ENCODE measurements at places on chromosomes 3 and 15.

DNA sequence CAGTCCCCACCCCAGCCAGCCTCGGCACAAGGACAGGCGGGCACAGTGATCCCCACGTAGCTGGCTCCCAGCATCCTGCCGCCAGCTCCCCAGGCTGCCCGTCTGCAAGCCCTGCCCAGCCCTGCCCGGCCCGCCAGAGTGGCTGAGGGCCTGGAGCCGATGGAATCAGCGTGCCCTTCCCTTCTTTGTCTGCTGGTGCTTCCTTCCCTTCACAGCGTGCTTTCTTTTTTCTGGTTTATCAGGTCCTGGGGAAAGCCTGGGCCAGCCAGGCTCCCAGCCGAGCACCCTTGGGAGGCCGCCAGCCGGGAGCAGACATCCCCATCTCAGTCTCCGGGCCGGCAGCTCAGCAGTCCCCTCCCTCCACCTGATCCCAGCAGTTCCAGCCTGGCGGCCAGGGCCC, 54.7 kb upstream of the SMAD6 start:
- DNase-seq: no peak

DNA sequence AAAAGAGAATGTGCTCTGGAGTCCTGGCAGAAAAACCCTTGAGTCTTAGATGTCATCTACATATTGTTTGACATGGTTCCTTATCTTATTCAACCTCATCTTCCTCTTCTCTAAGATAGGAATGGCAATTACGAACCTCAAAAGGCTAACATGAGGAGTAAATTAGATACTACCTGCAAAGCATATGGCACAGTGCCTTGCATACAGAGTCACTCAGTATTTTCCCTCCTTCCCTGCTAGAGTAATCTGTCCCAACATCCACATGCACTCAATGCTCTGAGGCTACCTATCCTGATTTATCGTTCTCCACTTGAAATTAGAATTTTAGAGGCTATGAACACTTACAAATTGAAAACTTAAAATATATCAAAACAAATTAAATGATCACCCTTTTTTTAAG, 386.7 kb downstream of the RSL24D1 start:
- DNase-seq: no peak

DNA sequence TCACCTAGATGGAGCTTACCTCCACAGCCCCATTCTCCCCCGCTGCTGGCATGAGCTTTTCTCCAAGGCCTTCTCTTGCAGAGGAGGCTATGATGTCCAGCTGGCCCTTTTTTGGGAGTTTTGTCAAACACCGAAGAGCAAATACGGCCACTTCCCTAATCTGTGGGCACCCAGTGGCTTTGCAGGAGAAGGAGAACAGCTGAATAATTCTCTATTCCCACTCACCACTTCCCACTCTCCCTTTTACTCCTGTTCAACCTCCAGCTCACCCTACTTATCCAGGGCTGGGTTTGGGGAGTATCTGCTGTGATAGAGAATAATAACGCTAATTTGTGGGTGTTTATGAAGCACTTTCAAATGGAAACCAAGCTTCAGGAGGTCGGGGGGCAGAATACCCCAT, 93.0 kb downstream of the AAGAB start:
- no peak for DNase-seq

DNA sequence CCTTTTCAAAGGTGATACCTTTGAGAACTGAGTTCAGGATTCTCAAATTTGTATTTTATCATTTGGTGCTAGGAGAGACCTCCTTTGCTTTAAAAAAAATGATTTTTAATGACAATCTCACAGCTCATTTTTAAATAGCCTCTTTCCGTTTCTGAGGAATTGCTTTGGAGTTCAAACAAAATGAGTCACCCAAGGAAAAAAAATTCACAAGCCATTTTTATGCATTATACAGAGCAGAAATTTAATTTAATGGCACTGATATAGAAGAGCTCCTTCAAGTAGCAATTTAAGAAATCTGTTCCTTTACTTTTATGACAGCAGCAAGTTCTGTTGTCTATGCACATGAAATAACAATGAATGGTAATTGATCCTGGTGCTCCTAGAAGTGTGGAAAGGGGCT, 337.9 kb upstream of the KCNMB2 start:
- DNase-seq: no peak

DNA sequence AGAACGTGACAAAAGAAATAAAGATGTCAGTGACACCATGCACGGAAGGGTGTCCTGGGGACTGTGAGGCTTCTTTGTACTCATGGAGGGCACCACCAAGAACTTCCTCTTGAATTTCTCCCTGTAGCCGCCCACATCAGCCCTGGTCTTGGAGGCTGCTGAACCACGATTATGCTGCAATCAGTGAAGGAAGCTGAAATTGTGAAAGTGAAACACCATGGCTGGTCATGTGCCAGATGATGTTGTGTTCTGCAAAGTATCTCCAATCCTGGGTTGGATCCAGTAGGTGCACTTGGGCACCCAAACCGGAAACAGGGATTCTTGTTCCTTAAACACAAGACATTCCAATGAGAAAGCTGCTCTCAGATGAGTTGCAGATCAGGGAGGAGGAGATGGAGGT, 104.4 kb upstream of the GOLGA6L6 start:
- DNase-seq: peak; percentile 48

GRCh38 chr3:134077649-134078161, 48.0 kb upstream of the SLCO2A1 start:
- no peak for DNase-seq

DNA sequence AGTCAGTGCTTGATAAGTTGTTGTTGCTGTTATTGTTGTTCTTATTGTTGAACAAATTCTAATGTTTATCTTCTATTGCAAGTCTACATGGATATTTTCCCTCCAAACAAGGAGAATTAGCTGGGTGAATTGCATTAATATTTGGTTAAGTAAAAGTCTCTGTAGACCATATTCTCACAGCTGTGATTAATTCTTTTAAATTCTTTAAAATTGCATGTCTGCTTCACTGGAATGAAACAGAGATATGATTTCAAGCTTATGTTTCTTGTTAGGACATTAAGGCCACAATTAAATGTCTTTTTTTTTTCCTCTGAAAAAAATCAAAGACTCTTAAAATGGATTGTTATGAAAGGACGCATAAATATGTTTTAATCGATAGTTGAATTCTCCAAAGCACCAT, 153.4 kb downstream of the EBLN2 start:
- DNase-seq: no peak

- no peak for DNase-seq
Observed at GRCh38 chr3:127427666-127428065, 139.8 kb upstream of the PRR20G start.

GRCh38 chr15:61229883-61230180, 730 bp upstream of the RORA start:
- DNase-seq: no peak

GRCh38 chr15:64134345-64134829, 17.1 kb upstream of the SNX22 start:
- no peak for DNase-seq

GRCh38 chr3:125073390-125073905, 17.7 kb upstream of the HEG1 start:
- DNase-seq: no peak

GRCh38 chr3:116453666-116454346, 8.5 kb upstream of the LSAMP start:
- DNase-seq: no peak

GRCh38 chr3:152718810-152719209, 116.1 kb upstream of the P2RY1 start:
- no peak for DNase-seq

GRCh38 chr3:23594894-23595670, 210.7 kb upstream of the UBE2E1 start:
- DNase-seq: no peak

- DNase-seq: peak; percentile 92
Observed at GRCh38 chr15:62976301-62976881, 66.2 kb upstream of the TPM1 start.

GRCh38 chr3:124924741-124925140, 9.8 kb downstream of the MUC13 start:
- no peak for DNase-seq

DNA sequence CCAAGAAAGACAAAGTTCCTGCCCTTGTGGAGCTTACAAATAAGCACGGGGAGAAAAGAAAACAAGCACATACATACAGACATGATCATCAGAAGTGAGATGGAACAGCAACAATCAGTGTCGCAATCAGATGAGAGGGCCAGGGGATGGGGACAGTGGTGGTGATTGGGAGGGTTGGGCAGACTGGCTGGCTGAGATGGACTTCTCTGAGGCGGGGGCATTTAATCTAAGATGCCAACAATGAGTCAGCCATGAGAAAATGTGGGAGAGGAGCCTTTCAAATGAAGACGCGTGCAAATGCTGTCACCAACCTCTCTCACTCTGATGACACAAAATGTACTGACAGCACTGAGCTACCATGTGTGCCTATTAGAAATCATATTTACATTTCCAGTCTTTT, 81.4 kb downstream of the NCEH1 start:
- DNase-seq: no peak

- DNase-seq: no peak
Observed at GRCh38 chr15:23648920-23649515, 1.4 kb upstream of the MAGEL2 start.

DNA sequence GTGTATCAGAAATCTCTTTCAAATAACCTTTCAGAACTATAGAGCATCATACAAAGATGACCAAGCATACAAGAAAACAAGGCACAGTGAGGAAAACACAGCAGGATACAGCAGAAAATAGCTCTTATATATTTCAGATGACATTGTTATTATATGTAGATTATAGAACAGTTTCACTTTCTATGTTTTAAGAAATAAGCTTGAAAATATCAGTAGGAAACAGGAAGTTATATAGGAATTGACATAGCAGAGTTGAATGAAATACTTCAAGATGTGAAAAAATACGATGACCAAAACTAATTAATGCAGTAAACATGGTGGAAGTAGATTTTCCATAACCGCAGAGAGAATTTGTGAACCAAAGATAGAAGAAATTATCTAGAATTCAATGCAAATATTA, 75.2 kb downstream of the LYSMD4 start:
- no peak for DNase-seq

DNA sequence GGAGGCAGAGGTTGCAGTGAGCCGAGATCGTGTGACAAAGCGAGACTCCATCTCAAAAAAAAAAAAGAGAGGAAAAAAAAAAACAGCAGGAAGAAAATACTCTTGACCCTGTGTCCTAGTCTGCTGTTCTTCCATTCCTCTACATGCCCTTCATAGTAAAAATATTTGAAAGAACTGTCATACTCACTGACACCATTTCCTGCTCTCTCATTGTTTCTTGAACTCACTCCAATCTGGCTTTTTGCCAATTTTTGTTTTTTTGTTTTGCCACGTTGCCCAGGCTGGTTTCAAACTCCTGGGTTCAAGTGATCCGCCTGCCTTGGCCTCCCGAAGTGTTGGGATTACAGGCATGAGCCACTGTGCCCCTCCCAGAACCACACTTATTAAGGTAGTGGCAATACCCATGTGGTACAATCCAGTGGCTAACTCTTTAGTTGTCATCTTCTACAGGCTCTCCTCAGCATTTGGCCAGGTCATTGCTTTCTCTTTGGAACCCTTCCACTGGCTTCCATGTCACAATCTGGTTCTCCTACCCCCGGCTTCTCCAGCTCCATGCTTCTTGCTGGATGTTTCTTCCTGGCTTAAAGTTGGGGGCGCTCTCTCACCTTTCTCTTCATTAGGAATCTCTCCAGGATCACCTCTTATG, 238.2 kb upstream of the C2CD4B start:
- DNase-seq: peak; percentile 78

- DNase-seq: peak; percentile 51
Observed at GRCh38 chr3:173135059-173135458, 6.0 kb downstream of the SPATA16 start.

- DNase-seq: no peak
Observed at GRCh38 chr3:145422556-145422955, 738.4 kb downstream of the PLOD2 start.

GRCh38 chr15:45091576-45091975, 22.4 kb downstream of the DUOX2 start:
- no peak for DNase-seq

DNA sequence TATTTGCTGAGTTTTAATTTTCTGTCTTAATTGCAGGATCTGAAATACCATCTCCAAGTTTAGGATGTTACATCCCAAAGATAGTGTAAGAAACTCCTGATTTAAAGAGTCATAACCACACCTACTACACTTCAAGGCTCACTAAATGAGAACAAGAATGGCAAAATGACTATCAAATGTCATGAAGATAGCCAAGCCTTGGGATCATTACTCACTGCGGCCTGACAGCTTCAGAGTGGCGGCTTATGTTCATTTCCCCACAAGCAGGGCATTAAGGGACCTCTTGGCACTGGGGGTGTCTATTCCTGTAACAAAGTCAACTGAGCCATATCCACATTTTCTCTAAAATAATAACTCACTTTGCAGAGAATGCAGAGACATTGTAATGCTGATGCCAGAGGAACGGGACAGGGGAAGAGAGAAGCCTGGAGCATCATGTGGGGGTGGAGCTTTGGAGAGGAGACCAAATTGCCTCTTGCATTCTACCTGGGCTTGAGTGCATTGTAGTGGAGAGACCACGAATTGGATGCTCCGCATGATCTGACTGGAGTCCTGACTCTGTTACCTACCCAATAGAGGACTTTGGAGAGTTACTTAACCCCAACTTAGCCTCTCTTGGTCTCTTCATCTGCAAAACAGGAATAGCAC, 219.2 kb downstream of the OPA1 start:
- DNase-seq: no peak

GRCh38 chr15:71678191-71678590, 132.2 kb upstream of the NR2E3 start:
- no peak for DNase-seq

GRCh38 chr3:130787422-130788068, 40.9 kb upstream of the PIK3R4 start:
- DNase-seq: no peak

- DNase-seq: no peak
Observed at GRCh38 chr15:74997141-74997540, 1.8 kb downstream of the SCAMP5 start.

GRCh38 chr3:151901644-151902285, 28.3 kb downstream of the SUCNR1 start:
- no peak for DNase-seq

GRCh38 chr3:23762214-23762613, 43.5 kb upstream of the UBE2E1 start:
- DNase-seq: no peak

GRCh38 chr3:13525827-13526625, 22.9 kb upstream of the FBLN2 start:
- no peak for DNase-seq

- DNase-seq: no peak
Observed at GRCh38 chr3:18988614-18989229, 159.6 kb upstream of the KCNH8 start.

GRCh38 chr15:61196711-61197586, 32.2 kb downstream of the RORA start:
- no peak for DNase-seq

GRCh38 chr3:106381286-106381938, 512.6 kb upstream of the CBLB start:
- DNase-seq: no peak

- no peak for DNase-seq
Observed at GRCh38 chr3:137647179-137647578, 116.9 kb upstream of the SOX14 start.

DNA sequence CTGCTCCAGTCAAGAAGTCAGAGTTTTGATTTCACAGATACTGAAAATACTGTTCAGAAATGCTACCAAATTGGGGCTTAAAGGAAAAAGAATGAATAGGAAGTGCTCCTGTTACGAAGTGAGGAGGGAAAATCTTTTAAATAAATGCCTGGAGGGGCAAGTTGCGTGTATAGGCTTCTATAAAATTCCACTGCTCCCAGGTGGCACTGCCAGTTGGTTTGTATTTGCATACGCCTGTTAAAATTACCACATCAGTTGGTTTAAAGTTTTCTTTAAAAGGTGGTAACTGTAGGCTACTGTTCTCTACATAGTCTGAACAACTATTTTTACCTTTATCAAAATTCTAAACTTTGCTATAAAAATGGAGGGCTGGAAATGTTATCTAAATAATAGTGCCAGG, 123.5 kb downstream of the DLG1 start:
- no peak for DNase-seq

- DNase-seq: no peak
Observed at GRCh38 chr15:74631087-74631385, 15.4 kb downstream of the CLK3 start.

All from NCI-H226 (cell line).